Stimulated activated CD4-positive, alpha-beta T cell treated with anti-CD3 and anti-CD28 coated beads, Interleukin-1b, Interleukin-23, amount 100 ng/mL, for 1 hour (primary cell): ENCODE measurements at places on chromosomes 7 and 10.

- DNase-seq: no peak
These were observed 113.5 kb downstream of the KLF6 start for GRCh38 chr10:3671386-3671955.

- no peak for DNase-seq
These were observed 200.6 kb downstream of the SDK1 start for GRCh38 chr7:3501671-3502070.

DNA sequence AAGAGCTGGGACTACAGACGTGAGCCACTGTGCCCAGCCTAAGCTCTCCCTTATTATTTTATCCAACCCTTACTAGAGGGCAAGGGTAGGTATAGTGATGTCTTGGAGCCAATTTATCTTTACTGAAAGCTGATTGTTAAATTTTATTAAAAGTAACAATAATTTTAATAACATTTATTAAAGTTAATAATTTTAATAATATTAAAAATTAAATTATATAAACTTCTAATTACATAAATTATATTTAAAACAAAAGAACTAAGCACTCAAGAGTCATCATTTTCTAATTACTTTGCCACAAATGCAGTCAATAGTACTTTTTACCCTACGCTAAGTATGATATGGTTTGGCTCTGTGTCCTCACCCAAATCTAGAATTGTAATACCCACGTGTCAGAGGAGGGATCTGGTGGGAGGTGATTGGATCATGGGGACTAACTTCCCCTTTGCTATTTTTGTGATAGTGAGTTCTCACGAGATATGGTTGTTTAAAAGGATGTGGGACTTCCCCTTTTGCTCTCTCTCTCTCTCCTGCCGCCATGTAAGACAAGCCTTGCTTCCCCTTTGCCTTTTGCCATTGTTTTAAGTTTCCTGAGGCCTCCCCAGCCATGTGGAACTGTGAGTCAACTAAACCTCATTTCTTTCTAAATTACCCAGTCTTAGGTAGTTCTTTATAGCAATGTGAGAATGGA lies 58.4 kb upstream of the ETV1 start:
- no peak for DNase-seq

- no peak for DNase-seq
These were observed 11.1 kb downstream of the UNC5B start for GRCh38 chr10:71223347-71224058.

DNA sequence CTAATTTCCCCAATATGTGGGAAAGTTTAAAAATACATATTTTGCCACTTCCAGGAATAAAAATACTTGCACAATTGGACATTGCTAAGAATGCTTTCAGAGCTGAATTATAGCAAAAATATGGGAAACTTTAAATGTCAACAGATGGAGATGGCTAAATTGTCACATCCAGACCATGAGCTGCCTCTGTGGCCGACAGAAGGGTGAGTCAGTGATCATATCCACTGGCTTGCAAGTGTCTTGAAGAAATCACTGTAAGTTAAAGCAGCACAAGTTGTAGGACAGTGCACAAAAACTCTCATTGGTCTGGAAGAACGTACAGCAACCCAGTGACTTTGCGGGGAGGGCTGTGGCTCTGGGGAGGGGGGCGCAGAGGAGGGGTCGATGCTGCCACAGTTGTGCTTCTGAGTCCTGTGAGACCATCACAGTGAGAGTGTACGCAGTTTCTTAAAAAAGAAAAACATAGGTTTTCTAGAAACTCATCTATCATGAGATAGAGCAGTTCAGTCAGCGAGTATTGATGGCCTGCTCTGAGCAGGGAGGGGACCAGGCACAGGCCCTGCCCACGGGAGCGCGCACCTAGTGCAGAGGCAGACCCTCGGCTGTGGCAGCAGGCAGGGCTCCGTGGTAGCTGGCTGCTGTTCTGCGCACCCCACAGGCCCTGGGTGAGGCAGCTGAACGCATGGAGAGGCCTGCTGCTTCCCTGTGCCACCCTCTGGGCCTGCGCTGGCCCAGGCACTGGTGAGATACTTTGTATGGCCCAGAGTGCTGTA lies 25.5 kb downstream of the LRRC27 start:
- DNase-seq: no peak

GRCh38 chr7:47693216-47693615 lies 111.3 kb upstream of the TNS3 start:
- no peak for DNase-seq

DNA sequence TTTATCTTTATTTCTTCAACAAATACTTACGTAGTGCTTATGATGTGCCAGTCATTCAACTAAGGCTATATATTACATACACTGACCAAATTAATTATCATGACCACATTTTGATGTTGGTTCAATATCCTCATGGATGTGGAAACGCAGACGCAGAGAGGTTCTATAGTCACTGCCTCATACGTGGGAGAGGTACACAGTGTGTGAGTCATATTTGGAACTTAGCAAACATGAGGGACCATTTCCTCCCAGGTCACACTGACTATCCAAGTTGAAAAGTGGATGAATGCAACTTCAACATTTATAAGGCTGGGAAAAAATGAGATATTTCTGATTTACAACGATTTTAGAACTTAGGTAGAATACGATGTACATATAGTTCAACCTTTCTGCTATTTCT lies 113.6 kb downstream of the PRLHR start:
- no peak for DNase-seq

GRCh38 chr7:84536271-84536870 lies 341.8 kb upstream of the SEMA3A start:
- DNase-seq: no peak

DNA sequence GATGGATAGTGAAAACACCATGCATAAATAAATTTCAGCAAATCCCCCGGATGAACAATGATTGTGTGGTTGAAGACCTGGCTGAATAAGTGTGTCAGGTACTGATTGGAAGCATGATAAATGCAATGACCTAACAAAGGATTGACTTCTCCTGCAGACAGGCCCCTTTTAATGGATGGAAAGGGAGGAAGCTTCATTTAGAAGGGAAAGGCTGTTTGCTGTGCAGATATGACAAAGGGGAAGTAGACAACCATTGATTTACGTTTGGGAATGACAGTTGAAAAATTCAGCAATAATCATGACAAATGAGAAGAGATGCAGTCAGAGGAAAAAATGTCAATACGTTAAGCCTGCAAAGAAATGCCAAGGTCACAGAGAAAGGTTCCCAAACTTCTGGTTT lies 503.8 kb downstream of the LRMDA start:
- no peak for DNase-seq
